ENCODE measurements at places on chromosomes 5 and 9.

- DNase-seq, result no peak
These were observed 5.0 kb downstream of the MAMDC4 start for GRCh38 chr9:136857166-136857565.

GRCh38 chr9:70987986-70988385, 133.4 kb downstream of the TRPM3 start:
- DNase-seq, result no peak

GRCh38 chr5:74951865-74952264, 85.7 kb upstream of the FAM169A start:
- no peak for DNase-seq

GRCh38 chr9:99056886-99057664, 47.8 kb upstream of the TGFBR1 start:
- DNase-seq, result no peak

- no peak for DNase-seq
These were observed 142.9 kb upstream of the GRIA1 start for GRCh38 chr5:153347611-153348010.

DNA sequence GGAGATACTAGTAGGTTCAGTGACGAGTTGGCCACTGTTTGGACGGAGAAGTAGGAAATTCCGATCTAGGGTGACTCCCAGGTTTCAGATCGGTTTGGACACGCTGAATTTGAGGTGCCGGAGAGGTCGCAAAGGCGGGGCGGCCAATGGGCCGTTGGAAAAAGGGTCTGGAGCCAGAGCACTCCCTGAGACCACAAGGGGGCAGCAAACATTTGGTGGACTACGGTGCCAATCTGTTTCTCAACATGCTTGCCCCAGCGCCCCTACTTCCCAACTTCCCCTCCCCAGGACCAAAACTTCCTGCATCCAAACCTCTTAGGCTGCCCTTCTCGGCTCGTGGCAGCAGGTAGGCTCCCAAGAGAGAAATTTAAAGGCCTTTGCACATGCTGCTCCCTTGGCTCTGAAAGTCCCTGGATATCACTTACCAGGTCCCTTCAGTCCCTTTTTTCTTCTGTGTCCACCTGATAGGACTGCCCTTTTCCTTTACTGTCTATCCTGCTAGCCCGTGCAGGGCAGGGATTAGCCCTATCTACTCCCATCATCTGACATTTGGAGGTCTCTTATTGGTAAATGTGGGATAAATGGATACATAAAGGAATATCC, 992 bp upstream of the RPP25L start:
- DNase-seq, result peak; percentile 80

GRCh38 chr5:151619812-151620460, 28.8 kb upstream of the FAT2 start:
- DNase-seq, result no peak

GRCh38 chr9:128551657-128552152, 682 bp upstream of the SPTAN1 start:
- DNase-seq, result no peak

DNA sequence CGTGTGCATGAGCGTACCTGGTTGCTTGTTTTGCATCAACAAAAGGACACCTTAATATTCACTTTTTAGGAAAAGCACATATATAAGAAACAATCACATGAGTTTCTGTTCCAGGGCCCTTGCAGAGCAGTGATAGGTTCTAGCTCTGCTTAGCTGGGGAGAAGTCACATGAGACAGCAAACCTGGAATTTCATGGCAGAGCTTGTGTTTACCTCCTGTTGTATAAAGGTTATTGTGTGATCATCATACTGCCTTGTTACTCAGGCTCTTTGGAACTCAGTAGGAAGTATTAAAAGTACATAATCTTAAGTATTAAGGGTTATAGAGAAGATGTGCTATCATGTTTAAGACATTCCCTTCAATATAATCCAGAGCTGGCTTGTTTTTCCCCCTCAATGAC, 18.0 kb upstream of the VLDLR start:
- no peak for DNase-seq

- DNase-seq, result no peak
These were observed 54.2 kb downstream of the LMNB1 start for GRCh38 chr5:126831156-126831555.

DNA sequence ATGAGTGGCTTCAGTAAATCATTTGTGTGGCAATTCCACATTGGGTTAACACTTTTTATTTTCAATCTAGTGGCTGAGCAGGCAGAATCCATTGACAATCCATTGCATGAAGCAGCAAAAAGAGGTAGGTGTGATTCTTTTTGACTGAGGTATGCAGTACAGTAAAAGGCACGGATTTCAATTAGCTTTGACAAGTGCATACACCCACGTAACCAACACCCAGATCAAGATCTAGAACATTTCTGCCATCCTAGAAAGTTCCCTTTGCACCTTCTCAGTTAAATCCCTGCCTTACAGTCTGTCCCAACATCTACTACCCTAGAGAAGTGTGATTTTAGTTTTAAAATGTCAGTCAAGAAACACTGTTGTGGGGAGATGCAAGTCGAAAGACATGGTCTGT, 43.4 kb downstream of the OSTF1 start:
- DNase-seq, result no peak

DNA sequence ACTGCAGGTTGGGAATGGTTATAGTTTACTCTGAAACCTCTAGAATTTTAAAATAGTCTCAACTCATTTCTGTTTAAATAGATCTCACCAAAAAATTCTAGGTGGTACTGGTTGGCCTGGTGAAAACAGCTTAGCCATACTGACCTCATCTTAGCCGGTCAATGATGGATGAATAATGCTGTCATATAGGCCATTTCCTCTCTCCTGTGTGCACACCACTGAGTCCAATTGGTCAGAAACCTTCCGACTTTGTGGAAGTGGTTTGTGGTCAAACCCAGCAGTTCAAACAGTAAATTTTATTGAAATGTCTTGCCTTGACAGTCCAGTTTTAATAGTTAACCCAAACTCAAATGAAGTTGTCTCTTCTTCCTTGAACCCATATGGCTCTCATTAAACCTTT, 98.6 kb downstream of the GIN1 start:
- no peak for DNase-seq

GRCh38 chr9:116482740-116483139, 204.4 kb upstream of the TRIM32 start:
- DNase-seq, result no peak

Measured in A549 (cell line).